Central memory CD8-positive, alpha-beta T cell (primary cell): ENCODE measurements at places on chromosomes 5 and 9.

DNA sequence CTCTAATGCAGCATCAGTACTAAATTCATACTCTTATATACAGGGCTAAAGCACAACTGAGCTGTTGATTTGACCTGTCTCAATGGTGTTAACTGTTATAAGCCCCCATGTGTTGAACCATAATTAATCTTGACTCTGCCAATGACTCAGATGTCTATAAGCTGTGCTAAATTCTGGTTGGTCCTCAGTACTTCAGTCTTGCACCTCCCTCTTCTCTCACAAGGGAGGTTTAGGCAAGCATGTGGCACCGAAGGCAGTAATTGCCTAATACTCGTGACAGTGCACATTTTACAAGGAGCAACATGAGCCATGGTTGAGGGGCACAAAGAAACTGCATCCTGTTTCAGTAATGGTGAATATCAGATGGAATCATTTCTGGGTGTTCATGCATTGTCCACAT, 255.9 kb downstream of the TRPM3 start:
- DNase-seq, result no peak

- no peak for DNase-seq
These were observed 7.4 kb upstream of the ADAM19 start for GRCh38 chr5:157582731-157583620.

GRCh38 chr5:107593009-107593408, 77.7 kb downstream of the EFNA5 start:
- DNase-seq, result no peak

DNA sequence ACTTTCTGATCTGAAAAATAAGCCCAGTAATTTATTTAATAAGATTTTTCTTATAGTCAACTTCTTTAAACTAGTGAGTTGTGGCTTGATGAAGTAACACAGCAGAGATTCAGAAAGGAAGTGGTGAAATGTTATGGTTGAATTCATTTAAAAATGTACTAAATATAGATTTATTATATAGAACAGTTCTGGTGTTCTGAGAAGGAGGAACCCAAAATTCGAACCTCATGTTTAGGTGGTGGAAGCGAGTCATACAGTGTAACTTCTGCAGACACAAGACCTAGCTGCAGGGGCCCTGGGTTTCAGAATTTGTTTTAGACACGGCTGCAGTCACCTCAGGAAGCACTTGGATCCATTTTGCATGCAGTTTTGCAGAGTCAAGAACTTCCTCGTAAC, 188.2 kb downstream of the TRIO start:
- no peak for DNase-seq

GRCh38 chr5:93330506-93330905, 250.5 kb downstream of the NR2F1-AS1 start:
- DNase-seq, result no peak

- no peak for DNase-seq
These were observed 111.4 kb downstream of the ZNF462 start for GRCh38 chr9:106974341-106974740.

- no peak for DNase-seq
These were observed 276.4 kb downstream of the NR2F1-AS1 start for GRCh38 chr5:93304456-93305250.

- DNase-seq, result no peak
These were observed 568.8 kb downstream of the TLR4 start for GRCh38 chr9:118273048-118273447.

DNA sequence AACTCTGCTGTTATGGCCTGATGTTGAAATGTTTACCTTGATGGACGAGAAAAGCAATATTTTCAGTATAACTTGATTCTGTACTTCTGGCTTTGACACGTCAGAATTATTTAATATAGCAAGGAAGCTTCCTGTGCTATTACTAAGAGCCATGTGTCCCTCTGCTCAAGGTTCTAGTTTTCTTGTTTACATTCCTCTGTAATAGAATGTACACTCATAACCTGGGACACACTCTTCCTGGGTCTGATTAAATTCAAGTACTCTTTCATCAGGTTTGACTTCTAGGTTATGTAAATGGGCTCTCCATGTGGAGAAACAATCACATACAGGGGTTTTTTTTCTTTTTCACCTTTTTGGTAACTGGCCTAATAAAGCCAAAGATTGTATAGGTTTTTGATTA, 33.1 kb downstream of the GTF3C4 start:
- DNase-seq, result no peak

- DNase-seq, result no peak
These were observed 694 bp upstream of the REEP2 start for GRCh38 chr5:138438003-138438723.

GRCh38 chr5:61089351-61089750, 72.9 kb downstream of the SMIM15 start:
- no peak for DNase-seq

GRCh38 chr5:42490831-42491230, 67.6 kb downstream of the GHR start:
- DNase-seq, result no peak

GRCh38 chr9:19922476-19923118, 133.8 kb upstream of the SLC24A2 start:
- no peak for DNase-seq

GRCh38 chr9:6788162-6789016, 30.6 kb downstream of the KDM4C start:
- DNase-seq, result no peak

GRCh38 chr5:75279321-75279720, 42.6 kb upstream of the ANKRD31 start:
- no peak for DNase-seq

DNA sequence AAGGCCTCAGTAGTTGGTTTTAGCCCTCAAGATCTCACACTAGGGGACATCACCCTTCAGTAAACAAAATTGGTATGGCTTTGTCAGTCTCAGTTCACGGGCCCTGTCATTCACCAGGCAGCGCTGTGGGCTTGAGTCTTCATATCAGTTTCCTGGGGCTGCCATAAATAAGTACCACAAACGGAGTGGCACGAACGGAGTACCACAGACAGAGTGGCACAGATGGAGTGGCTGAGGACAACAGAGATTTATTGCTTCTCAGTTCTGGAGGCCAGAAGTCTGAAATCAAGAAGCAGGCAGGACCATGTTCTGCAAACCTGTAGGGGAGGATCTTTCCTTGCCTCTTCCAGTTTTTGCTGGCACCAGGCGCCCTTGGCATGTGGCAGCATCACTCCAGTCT, 37.5 kb downstream of the DYNC2I2 start:
- DNase-seq, result no peak

DNA sequence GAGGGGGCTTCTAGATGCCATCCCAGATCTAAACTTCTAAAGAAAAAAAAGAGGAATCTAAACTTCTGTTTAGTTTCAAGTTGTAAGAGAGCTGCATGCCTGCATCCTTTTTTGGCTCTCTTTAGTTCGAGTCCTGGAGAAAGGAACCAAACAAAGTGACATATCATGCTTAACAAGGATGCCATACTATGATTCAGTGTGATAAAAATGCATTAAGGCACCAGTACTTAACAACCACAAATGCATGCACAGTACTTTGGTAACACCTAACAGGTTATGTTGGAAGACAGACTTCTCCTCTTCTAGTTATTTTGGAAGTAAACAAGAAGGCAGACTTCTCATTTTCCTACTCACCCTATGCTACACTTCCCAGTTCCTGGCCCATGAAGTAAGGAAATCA, 27.3 kb downstream of the NME5 start:
- DNase-seq, result no peak

GRCh38 chr9:121776739-121777637, 125.6 kb downstream of the DAB2IP start:
- no peak for DNase-seq

GRCh38 chr5:143166661-143167420, 236.6 kb downstream of the NR3C1 start:
- DNase-seq, result no peak

DNA sequence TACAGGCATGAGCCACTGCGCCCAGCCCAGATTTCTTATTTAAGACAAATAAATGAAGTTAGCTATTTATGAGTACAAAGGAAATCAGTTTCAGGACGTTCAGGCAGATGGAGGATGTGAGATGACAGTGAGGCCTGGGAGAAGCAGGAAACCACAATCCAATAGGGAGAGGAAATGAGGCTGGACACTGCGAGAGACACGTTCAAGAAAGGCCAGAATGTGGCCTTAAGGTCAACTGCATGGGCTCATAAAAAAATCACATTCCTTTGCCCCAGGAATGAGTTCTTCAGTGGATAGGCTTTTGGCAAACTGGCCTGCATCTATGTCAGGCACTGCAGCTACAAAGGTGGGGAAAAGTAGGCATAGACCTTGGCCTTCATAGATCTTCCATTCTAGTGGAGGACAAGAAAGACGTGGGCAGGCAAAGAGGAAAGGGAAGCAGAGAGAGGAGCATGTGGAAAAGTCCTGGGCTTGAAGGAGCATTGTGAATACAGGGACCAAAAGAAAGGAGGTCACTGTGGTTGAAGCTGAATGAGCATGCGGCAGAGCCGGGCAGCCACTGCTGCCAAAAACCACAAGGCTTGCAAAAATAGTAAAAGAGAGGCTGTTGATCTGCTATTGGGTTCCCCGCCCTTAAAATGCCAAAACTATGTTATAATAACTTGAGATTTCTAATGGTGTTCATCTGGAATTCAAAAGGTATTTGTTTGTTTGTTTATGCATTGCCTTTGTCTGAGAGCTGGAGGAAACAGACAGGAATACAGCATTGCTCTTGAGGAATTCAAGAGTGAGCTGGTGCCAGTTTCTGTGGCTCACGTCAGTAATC, 133.0 kb downstream of the GNA14 start:
- no peak for DNase-seq

GRCh38 chr5:143913008-143913752, 101.2 kb downstream of the HMHB1 start:
- DNase-seq, result no peak

- DNase-seq, result no peak
These were observed 7.2 kb downstream of the NACC2 start for GRCh38 chr9:136087741-136088480.

GRCh38 chr5:124745928-124746915, at the start of gene ZNF608:
ZNF608 (minus strand) TSS chr5:124746639; CDS start chr5:124744989, 1,650 bp downstream.
- no peak for DNase-seq

DNA sequence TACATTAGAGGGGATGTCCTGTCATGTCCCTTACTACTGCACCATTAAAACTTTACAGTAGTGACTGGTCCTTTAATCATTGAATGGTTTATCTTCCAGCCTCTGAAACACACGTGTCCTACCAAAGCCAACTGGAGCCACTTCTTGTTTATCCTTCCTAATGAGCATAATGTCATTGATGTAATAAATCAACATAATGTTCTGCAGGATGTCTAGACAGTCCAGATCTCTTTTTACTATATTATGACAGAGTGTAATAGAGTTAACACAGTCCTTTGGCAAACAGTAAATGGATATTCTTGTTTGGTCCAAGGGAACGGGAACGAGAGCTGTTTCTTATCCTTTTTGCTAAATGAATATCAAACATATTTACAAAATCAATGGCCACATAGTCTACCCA, 88.1 kb upstream of the PTPRD start:
- DNase-seq, result no peak

DNA sequence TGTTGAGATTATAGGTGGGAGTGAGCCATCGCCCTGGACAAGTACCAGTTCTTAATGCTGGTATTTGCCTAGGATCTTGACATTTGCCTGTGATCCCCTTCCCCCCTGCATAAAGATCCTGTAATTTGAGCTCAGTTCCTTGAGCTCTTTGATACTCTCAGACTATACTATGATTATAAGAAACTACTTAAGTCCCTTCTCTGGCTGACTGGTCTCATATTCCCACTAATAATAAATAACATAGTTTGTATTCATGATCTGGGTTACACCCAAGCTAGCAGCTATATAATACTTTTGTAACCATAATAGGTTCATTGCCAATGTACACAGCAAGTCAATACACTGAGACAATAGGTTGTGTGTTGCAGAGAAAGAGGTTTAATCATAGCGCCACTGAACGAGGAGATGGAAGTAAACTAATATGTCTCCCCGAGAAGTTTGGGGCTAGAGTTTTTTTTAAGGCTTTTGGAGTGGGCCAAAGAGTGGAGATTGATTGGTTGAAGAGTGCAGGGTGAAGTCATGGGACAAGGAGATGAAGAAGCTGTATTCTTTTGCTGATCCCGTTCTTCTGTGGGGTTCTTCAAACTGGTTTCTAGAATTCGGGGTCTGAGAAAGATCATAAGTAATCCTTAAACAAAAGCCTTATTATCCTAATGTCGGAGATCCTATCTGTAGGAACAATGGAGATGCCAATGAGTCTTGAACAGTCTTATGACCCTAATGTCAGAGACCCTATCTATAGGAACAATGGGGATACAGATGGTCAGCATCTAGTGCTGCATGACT, 20.7 kb upstream of the SHOC1 start:
- DNase-seq, result no peak

DNA sequence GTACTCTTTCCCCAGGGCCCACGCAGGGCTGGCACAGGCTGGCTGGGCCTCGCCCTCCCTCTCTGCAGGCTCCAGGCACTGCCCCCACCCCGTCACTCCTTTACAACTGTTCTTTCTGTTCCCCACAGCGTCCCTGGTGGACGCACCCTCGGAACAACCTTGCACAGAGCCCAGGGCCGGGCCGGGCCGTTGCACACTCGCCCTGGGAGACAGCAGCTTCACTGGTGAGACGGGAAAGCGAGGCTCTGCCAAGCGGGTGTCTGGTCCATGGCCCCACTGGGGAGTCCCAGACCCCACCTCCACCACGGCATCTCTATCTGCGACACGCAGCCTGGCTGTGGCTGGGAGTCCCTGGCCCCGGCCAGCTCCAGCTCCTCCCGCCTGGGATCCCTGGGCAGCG, 18.4 kb upstream of the QSOX2 start:
- no peak for DNase-seq

GRCh38 chr5:165282491-165282890, 1777.1 kb downstream of the MAT2B start:
- DNase-seq, result no peak

- no peak for DNase-seq
These were observed 262.1 kb downstream of the SPOCK1 start for GRCh38 chr5:137236849-137237507.

DNA sequence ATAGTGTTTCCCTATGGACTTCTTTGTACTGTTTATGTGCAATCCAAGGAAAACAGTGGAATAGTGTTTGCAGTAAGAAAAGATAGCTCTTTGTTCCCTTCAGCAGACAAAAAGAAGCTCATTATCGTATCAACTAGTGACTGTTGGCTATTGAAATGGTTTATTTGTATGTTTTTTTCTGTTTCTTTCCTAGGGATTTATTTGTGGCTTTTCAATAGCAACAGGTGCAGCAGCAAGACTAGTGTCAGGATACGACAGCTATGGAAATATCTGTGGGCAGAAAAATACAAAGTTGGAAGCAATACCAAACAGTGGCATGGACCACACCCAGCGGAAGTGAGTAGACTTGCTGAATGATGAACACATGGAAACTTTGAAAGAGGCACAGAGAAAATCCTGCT, 65.1 kb downstream of the SLC44A1 start:
- no peak for DNase-seq

- DNase-seq, result no peak
These were observed 48.7 kb downstream of the NSUN2 start for GRCh38 chr5:6584101-6584645.
